ENCODE measurements at places on chromosomes 13 and 19.
A peak's percentile ranks its signal among the peaks of the same experiment; 100 is the strongest.

DNA sequence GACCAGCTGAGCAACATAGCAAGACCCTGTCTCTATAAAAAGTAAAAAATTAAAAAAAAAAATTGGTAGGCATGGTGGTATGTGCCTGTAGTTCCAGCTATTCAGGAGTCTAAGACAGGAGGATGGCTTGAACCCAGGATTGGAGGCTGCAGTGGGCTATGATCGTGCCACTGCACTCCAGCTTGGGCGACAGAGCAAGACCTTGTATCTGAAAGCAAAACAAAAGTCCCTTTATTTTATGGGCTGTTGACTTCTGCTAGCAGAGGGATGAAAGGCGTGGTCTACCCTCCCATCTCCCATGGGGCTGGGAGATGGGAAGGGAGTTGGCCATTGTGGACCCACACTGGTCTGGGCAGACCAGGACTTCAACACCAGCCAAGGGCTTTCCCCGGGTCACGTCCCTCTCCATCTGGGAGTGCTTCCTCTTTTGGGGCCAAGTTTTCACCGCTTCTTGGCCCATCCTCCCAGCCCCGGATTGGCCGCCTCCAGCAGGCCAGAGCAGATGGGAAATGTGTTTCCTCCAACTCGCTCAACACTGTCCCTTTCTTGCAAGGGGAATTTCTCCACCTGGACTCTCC lies 2.2 kb upstream of the TNFSF9 start:
- DNase-seq: no peak

GRCh38 chr19:29542776-29543175 lies 17.0 kb downstream of the VSTM2B start:
- DNase-seq: no peak

GRCh38 chr13:112270951-112271350 lies 105.2 kb upstream of the SPACA7 start:
- no peak for DNase-seq

GRCh38 chr19:43316591-43317319 lies 36.7 kb upstream of the CD177 start:
- DNase-seq: no peak

DNA sequence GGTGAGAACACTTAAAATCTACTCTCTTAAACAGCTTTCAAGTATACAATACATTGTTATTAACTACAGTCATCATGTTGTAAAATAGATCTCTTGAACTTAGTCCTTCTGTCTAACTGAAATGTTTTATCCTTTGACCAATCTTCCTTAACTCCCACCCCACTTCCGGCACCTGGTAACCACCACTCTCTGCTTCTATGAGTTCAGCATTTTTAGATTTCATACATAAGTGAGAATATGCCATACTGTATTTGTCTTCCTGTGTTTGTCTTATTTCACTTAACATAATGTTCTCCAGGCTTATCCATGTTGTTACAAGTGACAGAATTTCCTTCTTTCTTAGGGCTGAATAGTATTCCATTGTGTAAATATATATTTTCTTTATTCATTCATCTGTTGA lies 144.1 kb upstream of the TRPC4 start:
- no peak for DNase-seq

GRCh38 chr13:41837629-41838028 lies 123.3 kb downstream of the VWA8 start:
- DNase-seq: no peak

DNA sequence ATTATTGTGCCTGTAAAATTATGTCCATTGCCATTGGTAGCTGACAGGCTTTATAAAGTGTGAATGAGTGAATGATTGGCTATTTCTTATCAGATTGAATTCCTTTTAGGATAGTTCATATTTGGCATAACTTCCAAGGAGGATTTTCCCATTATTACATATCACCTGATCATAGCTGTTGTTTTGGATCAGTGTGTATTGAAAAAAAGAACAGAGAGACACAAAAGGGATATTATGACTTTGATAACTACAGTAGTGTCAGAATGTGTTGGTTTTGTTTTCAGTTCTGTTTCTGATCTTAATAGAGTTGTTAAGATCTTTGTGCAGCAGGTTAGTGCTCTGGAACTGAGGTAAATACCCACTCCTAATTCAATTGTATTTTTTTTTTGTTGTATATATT lies 103.8 kb downstream of the LRCH1 start:
- DNase-seq: no peak

- no peak for DNase-seq
Observed at GRCh38 chr19:35045667-35046300, 4.3 kb downstream of the HPN start.

- DNase-seq: peak; percentile 90
Observed at GRCh38 chr19:44752816-44753625, 4.5 kb downstream of the BCL3 start.

DNA sequence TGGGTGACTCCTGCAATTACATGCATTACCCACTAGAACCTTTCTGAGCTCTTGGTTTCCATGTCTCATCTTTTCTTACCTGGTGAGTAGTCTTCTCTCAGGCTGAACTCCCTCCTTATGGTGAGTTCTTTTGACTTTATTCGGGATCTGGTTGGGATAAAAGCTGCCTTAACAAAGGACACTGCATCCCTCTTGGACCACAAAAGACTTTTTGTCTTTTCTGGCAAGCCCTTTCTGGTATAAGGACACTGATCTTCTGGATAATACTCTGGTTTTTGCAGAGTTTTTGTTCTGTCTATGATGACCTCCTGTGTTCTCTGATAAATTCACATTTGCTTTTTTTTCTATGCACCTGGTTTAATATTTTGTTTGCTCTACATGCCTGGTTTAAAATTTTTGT lies 66.7 kb downstream of the SLITRK1 start:
- no peak for DNase-seq
